Muscle of arm (tissue), 14 donors: ENCODE measurements at places on chromosomes 3 and 15. TPM values are rescaled to one million over a fixed set of nuclear protein-coding genes. Genes with fewer than 3 reads are reported as not detected.

The ZNF860 gene
- polyA plus RNA-seq, result 1.2 TPM

The FSTL1 gene
- polyA plus RNA-seq, result 842 TPM

The PLSCR4 gene
- 14.5 TPM for polyA plus RNA-seq

DNA sequence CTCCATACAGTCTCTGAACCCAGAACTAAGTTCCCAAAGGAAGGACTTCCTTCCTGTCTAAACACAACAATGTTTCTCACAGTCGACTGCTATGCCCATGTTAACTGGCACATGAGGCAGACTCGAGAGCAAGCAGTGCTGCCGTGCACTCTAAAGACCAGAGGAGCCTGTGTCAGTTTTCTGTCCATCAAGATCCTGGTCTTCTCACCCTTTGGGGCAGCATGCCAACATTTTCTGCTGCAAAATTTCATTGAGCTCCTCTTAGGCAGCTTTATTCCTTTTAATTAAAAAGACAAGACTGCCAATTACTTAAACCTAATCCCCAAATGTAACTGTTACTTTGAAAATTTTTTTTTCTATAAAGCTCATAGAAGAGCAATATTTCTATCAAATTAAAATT is 205.1 kb downstream of the GAP43 start:
- DNase-seq, result no peak

DNA sequence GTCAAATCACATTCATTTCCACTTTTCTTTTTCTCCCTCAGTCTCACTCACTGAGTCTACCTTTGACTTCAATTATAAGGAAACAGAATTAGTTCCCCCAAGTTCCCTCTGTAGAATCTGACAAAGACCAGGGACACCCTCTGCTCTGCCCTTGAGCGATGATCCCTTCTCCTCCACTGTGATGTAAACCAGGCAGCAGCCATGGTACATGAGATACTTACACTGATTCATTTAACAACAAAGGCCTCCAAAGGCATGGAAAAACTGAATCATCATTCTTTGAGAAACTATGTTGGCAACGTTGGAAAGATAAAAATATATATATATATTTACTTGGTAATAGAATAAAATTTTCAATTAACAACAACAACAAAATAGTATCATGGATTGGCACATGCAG is 84.1 kb downstream of the P3H2 start:
- DNase-seq, result no peak

DNA sequence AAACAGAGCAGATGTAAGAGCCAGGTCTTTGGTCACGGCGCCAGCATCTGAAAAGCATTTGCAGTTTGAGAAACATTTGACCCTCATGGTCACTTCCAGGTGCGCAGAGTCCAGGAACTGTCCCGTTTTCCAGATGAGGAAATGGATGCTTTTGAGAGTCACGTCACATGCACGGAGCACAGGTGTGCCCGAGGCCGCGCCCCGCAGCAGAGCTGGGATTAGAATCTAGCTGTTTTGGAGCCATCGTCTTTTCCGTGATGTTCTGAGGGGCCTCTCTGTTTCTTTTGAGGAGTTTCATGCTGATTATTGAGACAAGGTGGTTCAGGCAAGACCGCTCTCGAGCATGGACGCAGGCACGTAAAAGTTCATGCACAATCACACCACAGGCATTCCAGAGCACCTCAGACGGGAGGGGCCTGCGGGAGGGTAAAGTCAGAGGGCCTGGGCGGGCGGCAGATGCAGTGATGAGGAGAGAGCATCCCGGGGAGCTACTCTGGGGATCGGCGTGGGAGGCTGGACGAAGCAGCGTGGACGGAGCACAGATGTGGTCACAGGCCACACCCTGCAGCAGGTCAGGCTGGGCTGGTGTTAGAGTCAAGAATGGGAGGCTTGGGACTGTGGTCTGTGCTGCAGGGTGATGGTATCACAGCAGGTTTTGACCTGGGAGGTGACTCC is 139.2 kb upstream of the MEF2A start:
- no peak for DNase-seq

DNA sequence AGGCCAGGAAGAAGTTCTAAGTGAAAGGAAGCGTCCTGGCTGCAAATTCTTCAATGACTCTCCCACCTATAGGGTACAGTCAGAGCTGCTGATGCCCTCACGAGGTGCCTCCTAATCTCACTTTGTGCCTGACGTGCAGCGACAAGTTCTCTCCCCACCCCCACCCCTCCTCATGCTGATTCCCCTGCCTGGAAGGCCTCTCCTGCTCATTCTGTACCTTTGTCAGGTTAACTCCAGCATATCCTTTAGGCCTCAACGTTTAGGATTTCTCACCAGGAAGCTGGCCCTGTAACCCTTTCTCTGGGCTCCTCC is 25.0 kb downstream of the SLC12A8 start:
- DNase-seq, result no peak

DNA sequence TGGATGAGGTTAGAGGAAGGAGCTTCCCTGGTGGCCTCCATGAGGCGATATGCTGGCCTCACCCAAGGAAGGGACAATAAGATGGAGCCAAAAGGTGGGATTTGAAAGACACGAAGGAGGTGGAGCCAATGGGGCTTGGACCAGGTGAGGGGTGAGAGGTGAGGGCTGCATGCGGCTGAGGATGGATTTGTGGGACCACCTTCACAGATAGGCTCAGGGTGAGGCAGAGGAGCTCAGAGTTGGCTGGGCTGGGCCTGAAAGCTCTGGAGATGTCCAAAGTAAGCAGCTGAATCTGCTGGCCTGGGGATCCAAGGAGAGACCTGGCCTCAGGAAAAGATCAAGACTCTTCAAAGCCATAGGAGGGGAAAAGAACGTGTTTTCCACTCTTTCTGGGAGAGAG is 49.8 kb downstream of the EXOG start:
- no peak for DNase-seq

The GRAMD2A gene
- 0.96 TPM for polyA plus RNA-seq

DNA sequence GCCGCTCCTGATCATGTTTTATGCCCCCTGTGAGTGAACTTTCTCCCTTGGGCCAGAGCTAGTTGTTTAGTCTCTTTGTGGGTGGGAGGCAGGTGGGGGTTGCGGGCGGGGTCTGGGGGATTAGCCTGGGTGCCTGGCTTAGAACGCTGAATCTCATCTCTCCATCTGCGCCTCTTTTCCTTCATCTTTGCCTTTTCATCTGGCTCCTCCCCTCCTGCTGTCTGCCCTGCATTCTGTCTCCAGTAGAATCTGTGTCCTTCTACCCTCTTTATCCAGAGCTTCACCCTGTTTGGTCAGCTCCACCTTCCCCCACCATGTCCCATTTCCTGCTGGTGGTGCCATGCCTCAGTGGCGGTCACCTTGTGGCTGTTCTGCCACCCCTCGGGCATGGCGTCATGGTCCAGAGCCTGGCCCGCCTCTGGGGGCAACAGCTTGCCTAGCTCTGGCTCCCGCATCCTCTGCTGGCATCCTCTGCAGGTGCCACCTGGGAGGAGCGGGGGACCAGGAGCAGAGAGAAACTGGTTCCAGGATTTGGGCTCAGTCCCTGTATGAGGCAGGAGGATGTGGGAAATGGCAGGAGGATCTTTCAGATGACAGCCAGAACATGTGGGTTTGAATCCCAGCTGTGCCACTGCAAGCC is 44.3 kb downstream of the PDIA5 start:
- DNase-seq, result no peak

DNA sequence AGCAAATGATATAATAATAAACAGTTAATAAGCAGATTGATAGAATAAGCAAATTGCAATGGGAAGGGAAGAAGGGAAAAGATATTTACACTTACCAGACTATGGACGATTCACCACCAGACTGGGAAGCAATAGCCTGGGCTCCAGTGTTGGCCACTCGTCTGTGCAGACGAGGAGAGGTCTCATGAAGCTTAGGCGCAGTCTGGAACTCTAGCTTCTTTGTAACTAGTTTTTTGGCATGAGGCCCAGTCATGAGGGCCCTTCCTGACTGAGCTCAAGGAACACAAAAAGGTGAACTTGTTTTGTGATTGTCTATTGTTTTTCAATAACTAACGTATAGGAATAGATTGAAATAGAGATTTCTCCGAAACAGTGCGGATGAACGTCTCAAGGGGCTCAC is 63.3 kb upstream of the GATM start:
- DNase-seq, result no peak

The SPTBN5 gene
- not detected for polyA plus RNA-seq

DNA sequence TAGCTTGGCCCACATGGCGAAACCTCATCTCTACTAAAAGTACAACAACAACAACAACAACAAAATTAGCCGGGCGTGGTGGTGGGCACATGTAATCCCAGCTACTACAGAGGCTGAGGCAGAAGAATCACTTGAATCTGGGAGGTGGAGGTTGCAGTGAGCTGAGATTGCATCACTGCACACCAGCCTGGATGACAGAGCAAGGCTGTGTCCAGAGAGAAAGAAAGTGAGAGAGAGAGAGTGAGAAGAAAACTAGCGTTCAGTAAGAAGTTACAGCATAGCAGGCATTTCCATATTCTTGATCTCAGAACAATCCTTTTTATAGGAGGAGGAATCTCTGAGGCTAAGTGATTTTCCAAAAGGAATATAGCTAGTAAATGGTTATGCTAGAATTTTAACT is 1076.1 kb downstream of the AGBL1 start:
- DNase-seq, result no peak

- no peak for DNase-seq
Observed at GRCh38 chr3:14522768-14523167, 17.4 kb downstream of the GRIP2 start.

The ARHGEF3 gene
- polyA plus RNA-seq, result 28.9 TPM

The APOD gene
- 33.1 TPM for polyA plus RNA-seq
